Kidney epithelial cell (primary cell): ENCODE measurements at places on chromosomes 3 and 15. TPM values are rescaled to one million over a fixed set of nuclear protein-coding genes. Genes with fewer than 3 reads are reported as not detected.

THOC7 gene
- total RNA-seq: 59.5 and 66.7 TPM in 2 replicates

OR5H14 gene
- not detected in 2 replicates for total RNA-seq

KLHL6 gene
- total RNA-seq: not detected in 2 replicates

NDN gene
- 75.0 and 88.9 TPM in 2 replicates for total RNA-seq

UBAP1L gene
- total RNA-seq: 0.68 and 1.2 TPM in 2 replicates

MKRN2OS gene
- total RNA-seq: 0.14 and 1.3 TPM in 2 replicates

CFAP91 gene
- total RNA-seq: 3.3 and 7.1 TPM in 2 replicates

UACA gene
- total RNA-seq: 9.4 and 10.7 TPM in 2 replicates

ZNF502 gene
- total RNA-seq: 3.4 and 3.9 TPM in 2 replicates

SAMMSON gene
- not detected in 2 replicates for total RNA-seq

ANKRD34C gene
- total RNA-seq: not detected in 2 replicates

APOD gene
- total RNA-seq: not detected in 2 replicates

CILP gene
- not detected in 2 replicates for total RNA-seq

NEDD4 gene
- 26.8 and 28.0 TPM in 2 replicates for total RNA-seq

MUC4 gene
- 6.9 and 10.4 TPM in 2 replicates for total RNA-seq

SEMA7A gene
- 289 and 322 TPM in 2 replicates for total RNA-seq

ACTRT3 gene
- total RNA-seq: 3.8 and 4.0 TPM in 2 replicates

GUCA1C gene
- not detected in 2 replicates for total RNA-seq

FANCD2OS gene
- total RNA-seq: not detected in 2 replicates

ALDH1A2 gene
- 23.8 and 29.7 TPM in 2 replicates for total RNA-seq

FSTL1 gene
- 142 and 163 TPM in 2 replicates for total RNA-seq

SLC6A20 gene
- 0.75 and 1.4 TPM in 2 replicates for total RNA-seq

SIDT1 gene
- total RNA-seq: 0.04 and 0.14 TPM in 2 replicates

IL17RD gene
- total RNA-seq: 25.7 and 28.7 TPM in 2 replicates

CCK gene
- total RNA-seq: 0.42 and 0.68 TPM in 2 replicates

TERC gene
- total RNA-seq: 246 and 351 TPM in 2 replicates

EHHADH gene
- total RNA-seq: 5.9 and 9.0 TPM in 2 replicates

RFTN1 gene
- 50.7 and 58.3 TPM in 2 replicates for total RNA-seq

SYNPR gene
- not detected in 2 replicates for total RNA-seq

CLEC3B gene
- not detected in 2 replicates for total RNA-seq

PIK3R4 gene
- 31.5 and 32.9 TPM in 2 replicates for total RNA-seq

SAMD7 gene
- total RNA-seq: not detected in 2 replicates

SYNM gene
- total RNA-seq: 3.7 and 3.9 TPM in 2 replicates

BOC gene
- total RNA-seq: 3.4 and 4.7 TPM in 2 replicates

PPCDC gene
- total RNA-seq: 20.1 and 25.9 TPM in 2 replicates

PPARG gene
- total RNA-seq: 14.7 and 16.3 TPM in 2 replicates

CASR gene
- 0.04 and 0.07 TPM in 2 replicates for total RNA-seq

DUOX1 gene
- total RNA-seq: 4.1 and 6.6 TPM in 2 replicates

GRAMD1C gene
- 2.0 and 4.1 TPM in 2 replicates for total RNA-seq

GNAT1 gene
- not detected in 2 replicates for total RNA-seq

RHCG gene
- 0.04 and 0.21 TPM in 2 replicates for total RNA-seq

PLA2G4D gene
- total RNA-seq: not detected in 2 replicates

ABTB1 gene
- total RNA-seq: 14.2 and 16.0 TPM in 2 replicates

LMOD3 gene
- not detected in 2 replicates for total RNA-seq

LYSMD2 gene
- 7.1 and 7.7 TPM in 2 replicates for total RNA-seq

TM4SF4 gene
- not detected in 2 replicates for total RNA-seq

GPR27 gene
- total RNA-seq: 7.5 and 8.9 TPM in 2 replicates

CSPG4 gene
- total RNA-seq: 1.2 and 1.7 TPM in 2 replicates

PAQR9 gene
- total RNA-seq: 0.08 and 0.48 TPM in 2 replicates
